Omental fat pad (tissue), 4 donors: ENCODE measurements at places on chromosomes 4 and X. TPM values are rescaled to one million over a fixed set of nuclear protein-coding genes. Genes with fewer than 3 reads are reported as not detected.

DNA sequence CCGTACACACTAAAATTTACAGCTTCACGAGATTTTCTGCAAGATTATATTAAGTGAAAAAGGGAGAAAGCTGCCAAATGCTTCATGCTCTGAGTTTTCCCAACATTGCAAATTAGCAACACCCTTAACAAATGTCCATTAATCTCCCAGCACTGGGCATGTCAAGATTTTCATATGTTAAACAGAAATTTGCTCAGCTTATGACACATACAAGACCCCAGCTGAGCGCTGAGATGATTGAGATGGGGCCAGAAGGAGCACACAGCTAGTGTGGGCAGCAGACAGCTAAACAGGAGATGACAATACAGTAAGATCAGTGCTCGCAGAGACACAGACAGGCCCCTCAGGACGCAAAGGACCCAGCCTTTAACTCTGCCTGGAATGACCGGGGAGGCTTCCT is 208.8 kb downstream of the STK32B start:
- no peak for DNase-seq

DNA sequence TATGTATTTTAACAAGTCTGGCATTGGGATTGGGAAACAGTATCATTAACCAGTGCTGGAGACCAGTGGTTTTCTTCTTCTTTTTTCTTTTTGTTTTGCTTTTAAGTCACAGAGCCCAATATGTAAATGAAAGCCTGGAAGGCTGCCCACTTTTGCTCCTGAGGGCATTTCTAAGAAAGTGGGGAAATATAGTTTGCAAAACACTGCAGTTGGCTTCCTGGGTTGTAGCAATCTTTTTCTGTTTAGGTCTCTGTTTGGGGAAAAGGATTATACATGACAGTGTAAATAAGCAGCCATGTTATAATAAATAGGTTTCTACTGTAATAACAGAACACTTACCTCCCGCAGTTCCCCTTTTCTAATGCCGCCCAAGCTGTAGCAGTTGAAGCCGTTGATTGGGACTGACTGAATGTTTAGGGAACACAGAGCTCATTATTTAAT is 105.5 kb downstream of the TMEM164 start:
- DNase-seq = no peak

- no peak for DNase-seq
Measured at GRCh38 chrX:20046223-20046622, 55.4 kb upstream of the BCLAF3 start.

GRCh38 chr4:23962462-23962861 is 72.6 kb upstream of the PPARGC1A start:
- DNase-seq = no peak

DNA sequence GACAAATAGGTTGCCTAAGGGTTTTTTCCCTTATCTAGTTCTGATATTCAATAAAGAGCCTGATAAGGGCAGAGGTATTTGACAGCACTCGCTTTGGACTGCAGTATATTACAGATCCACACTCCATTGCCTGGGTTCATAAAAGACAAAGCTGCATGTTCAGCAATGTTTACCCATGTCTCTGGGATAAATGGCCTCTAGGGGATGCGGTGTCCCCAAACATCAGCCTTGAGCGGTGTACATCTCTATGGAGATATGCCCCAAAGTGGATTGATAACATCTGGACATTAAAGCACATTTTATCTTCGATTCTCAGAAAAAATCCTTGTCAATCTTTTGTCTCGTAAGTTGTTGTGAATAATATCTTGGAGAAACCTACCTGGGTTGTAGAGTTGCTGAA is 660.8 kb upstream of the AADAT start:
- DNase-seq = no peak

DNA sequence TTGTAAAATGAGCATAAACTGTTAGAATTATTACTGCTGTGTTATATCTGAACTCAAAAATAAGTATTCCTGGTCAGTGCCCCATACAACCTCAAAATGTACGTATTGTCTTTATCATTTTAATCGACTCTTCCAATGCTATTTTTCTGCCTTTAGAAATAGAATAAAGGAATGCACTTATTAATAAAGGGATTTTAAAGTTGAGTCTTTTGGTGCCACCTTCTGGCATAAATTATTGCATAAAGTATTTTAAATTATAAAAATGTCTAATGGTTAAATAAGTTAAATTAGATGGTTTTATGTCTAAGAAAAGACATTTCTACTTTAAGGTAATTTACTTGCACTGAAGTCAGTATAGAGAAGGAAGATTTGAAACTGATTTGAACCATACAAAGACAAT is 424.0 kb upstream of the NDST4 start:
- no peak for DNase-seq

GRCh38 chr4:95701500-95702170 is 138.3 kb upstream of the PDHA2 start:
- DNase-seq = no peak

GRCh38 chrX:155880586-155881157 is 473 bp upstream of the VAMP7 start:
- no peak for DNase-seq

- no peak for DNase-seq
Measured at GRCh38 chr4:59565836-59566235, 1634.3 kb upstream of the ADGRL3 start.

GRCh38 chr4:126544276-126544675 is 1088.5 kb upstream of the INTU start:
- no peak for DNase-seq

- no peak for DNase-seq
Measured at GRCh38 chr4:129972257-129972656, 876.3 kb downstream of the C4orf33 start.

The GLRA3 gene
- not detected for total RNA-seq

The ZMYM3 gene
- 12.8 TPM for total RNA-seq

The ARSJ gene
- total RNA-seq = 3.8 TPM

The YIPF7 gene
- total RNA-seq = not detected

The UBE2A gene
- total RNA-seq = 44.0 TPM

The NMU gene
- not detected for total RNA-seq

The NIPAL1 gene
- total RNA-seq = 6.5 TPM
